SK-MEL-5 (cell line): ENCODE measurements at places on chromosomes 1 and 21. TPM values are rescaled to one million over a fixed set of nuclear protein-coding genes. Genes with fewer than 3 reads are reported as not detected.

The IRF6 gene
- not detected in 2 replicates for total RNA-seq

The MECR gene
- total RNA-seq = 19.5 and 25.8 TPM in 2 replicates

The KRTAP22-2 gene
- not detected in 2 replicates for total RNA-seq

The RNU1-2 gene
- total RNA-seq = under 0.01 TPM in 1 of 2 replicates, not detected in the other

The ADAMTS5 gene
- 0.03 and 0.05 TPM in 2 replicates for total RNA-seq

The TMEM269 gene
- total RNA-seq = not detected in 2 replicates
